ENCODE measurements at places on chromosomes 7 and 10.

DNA sequence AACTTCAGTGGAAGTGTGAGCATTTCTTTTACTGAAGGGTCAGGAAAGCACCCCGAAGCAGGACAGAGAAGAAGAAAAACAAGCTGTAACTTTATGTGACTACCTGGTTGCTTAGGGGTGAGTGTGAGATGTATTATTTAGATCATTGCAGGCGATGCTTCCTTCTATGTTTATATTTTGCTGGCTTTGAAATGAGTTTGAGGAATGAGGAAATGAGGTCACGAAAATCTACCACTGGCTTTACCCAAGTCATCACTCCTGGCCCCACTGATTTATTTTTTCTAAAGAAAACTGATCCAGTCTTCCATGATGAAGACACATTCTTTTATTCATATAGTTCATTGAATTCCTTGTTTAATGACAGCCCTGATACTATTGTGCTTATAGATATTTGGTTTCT lies 716.6 kb upstream of the FZD8 start:
- no peak for DNase-seq

DNA sequence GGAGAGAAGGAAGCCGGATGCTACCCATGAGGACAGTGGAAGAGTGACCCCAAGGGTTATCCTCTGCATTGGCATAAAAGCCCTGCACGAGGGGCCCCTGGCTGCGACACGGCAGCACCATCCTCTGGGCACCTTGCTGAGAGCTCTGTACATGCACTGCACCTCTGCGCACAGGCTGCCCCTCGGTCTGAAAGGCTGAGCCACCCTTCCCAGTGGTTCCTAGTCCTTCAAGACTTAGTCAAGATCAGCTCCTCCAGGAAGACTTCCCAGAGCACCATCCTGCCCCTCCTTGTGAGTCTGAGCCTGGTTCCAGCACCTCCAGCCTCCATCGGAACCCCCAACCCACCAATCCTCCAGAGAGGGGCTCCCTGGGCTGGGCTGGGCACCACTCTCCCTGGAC lies 37.9 kb upstream of the CNPY1 start:
- DNase-seq = no peak

DNA sequence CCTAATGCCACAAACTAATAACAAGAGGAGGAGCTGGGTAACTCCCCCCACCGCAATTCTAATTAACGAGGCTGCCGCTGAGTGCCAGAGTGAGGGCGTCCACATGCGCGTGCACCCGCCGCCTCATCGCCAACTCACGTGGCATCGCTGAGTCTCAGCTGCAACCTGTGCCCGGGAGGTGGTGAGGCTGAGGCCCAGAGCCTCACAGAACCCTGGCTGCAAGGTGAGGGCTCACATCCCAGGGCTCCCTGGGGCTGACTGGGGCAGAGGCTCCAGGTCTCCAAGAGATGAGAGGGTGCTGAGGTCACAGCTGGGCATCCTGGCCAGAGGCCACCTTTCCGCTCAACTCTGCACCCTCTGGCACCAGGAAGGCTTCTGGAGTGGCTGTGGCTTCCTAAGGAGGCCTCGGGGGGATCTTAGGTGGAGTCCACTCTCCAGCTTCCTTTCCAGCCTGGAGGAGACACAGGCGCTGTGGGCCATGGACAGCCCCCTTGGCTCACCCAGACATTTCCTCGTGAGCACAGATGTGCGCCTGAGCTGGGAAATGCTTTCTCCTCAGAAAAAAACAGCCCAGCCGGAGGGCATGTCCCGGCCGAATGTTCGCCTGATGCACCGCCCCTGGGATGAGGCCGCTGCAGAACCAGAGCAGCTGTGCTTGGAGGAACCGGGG lies 242.6 kb downstream of the MAD1L1 start:
- no peak for DNase-seq

- DNase-seq = no peak
Observed at GRCh38 chr7:84822941-84823510, 363.8 kb downstream of the SEMA3D start.

GRCh38 chr7:135151132-135151531 lies 3.3 kb downstream of the TMEM140 start:
- no peak for DNase-seq

DNA sequence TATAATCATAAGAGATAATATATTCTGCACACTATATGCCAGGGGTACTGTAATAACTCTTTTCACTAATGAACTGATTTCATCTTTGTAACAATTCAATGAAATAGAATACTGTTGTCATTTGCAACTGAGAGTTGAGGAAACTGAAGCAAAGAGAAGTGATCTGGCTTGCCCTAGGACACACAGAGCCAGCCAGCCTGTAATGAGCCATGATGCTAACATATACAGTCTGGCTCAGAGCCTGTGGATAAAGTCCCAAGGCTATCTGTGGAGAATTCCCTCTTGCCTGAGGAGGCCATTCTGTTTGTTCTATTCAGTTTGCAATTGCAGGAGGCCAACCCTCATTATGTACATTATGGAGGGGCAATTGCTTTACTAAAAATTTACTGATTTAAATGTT lies 241.3 kb downstream of the CXCL12 start:
- DNase-seq = no peak

Measured in stimulated activated effector memory CD8-positive, alpha-beta T cell treated with anti-CD3 and anti-CD28 coated beads, Interleukin-12 subunit alpha, Interleukin-12 subunit beta, amount 100 ng/mL, for 72 hours (primary cell).